Spinal cord (tissue), 10 donors: ENCODE measurements at places on chromosomes 5 and 9. TPM values are rescaled to one million over a fixed set of nuclear protein-coding genes. Genes with fewer than 3 reads are reported as not detected.
A peak's percentile ranks its signal among the peaks of the same experiment; 100 is the strongest.

Gene ORM2
- not detected for total RNA-seq

Gene EFNA5
- total RNA-seq: 11.7 TPM

Gene GPR150
- total RNA-seq: 0.06 TPM

Gene CXCL14
- 13.0 TPM for total RNA-seq

Gene PCDHA10
- 4.6 TPM for total RNA-seq

Gene CNTNAP3
- total RNA-seq: 21.3 TPM

Gene PDE6A
- total RNA-seq: 0.44 TPM

Gene SNCB
- total RNA-seq: 13.6 TPM

DNA sequence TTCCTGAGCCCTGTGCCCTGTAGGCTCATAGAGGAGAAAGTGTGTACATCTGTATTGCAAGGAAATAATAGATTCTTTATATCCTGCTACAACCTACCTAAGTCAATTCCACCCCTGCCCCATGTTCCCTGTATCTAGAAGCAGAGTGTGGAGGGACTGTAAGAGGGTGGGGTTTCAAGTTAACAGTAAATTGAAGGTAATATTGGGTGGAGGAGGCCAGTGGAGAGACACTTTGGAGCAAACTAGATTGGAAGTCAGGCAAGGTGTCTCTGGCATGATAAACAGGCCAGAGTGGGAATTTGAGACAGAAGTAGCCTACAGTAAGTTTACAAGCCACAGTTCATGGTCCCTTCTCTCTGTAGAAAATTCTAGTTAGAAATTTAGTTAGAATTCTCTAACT is 2.3 kb upstream of the HEMGN start:
- DNase-seq: no peak
- H3K27ac ChIP-seq: no peak overlapping the region
- peaks cover 2% of the 10 kb centered on the region for H3K4me1 ChIP-seq
- H3K27me3 ChIP-seq: peaks cover 31% of the 10 kb centered on the region
- H3K4me3 ChIP-seq: no peak overlapping the region

- no peaks in the 10 kb centered on the region for H3K4me1 ChIP-seq
- DNase-seq: no peak
- no peaks in the 10 kb centered on the region for H3K27me3 ChIP-seq
- H3K4me3 ChIP-seq: no peak overlapping the region
- peaks cover 48% of the 10 kb centered on the region for H3K36me3 ChIP-seq
These were observed 21.7 kb downstream of the GPRIN1 start for GRCh38 chr5:176588297-176588696.

DNA sequence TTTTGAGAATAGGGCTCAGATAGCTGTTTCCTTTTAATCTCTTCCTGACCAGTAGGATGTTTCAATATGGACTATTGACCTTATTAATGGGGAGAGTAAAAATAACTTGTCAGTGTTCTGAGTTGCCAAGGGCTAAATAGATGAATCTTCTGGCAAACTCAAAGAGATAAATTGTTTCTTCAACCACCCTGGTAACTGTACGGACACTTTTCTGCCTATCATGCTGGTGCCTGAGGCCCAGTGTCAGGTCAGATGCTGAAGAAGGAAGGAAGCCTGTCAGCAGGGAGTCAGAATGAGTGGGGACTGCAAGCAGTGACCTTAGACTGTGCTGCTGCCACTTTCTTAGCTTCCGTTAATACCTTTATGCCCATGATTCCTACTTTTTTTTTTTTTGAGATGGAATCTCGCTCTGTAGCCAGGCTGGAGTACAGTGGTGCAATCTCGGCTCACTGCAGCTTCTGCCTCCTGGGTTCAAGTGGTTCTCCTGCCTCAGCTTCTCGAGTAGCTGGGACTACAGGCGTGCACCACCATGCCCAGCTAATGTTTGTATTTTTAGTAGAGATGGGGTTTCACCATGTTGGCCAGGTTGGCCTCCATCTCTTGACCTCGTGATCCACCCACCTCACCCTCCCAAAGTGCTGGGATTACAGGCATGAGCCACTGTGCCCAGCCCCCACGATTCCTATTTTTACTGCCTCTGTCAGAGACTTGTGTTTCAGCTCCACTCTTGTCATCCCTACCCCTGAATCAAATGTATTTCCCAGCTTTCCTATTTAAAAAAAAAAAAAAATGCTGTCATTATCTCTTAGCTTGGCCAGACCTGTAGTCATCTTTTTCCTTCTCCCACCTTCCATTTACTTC is 33.7 kb downstream of the TGFBR1 start:
- no peak overlapping the region for H3K4me3 ChIP-seq
- no peak overlapping the region for H3K27ac ChIP-seq
- H3K4me1 ChIP-seq: no peaks in the 10 kb centered on the region

DNA sequence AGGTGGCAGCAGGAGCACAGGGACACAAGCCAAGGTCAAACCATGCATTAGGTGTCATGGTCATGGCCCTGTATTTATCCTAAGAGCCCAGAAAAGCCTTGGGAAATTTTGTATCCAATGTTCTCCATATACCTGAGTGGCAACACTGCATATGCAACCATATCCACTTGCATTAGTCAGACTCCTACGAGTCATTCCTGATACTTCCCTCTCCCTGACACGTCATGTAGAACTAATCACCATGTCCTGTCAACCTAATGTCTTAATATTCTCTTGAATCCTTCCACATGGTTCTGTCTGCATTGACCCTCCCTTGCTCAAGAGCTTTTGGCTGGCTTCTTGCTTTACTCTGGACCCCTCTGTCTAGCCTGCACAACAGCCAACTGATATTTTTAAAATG is 9.4 kb downstream of the SCGB3A2 start:
- no peaks in the 10 kb centered on the region for H3K27me3 ChIP-seq
- no peak overlapping the region for H3K4me3 ChIP-seq
- no peaks in the 10 kb centered on the region for H3K4me1 ChIP-seq
- no peaks in the 10 kb centered on the region for H3K36me3 ChIP-seq

DNA sequence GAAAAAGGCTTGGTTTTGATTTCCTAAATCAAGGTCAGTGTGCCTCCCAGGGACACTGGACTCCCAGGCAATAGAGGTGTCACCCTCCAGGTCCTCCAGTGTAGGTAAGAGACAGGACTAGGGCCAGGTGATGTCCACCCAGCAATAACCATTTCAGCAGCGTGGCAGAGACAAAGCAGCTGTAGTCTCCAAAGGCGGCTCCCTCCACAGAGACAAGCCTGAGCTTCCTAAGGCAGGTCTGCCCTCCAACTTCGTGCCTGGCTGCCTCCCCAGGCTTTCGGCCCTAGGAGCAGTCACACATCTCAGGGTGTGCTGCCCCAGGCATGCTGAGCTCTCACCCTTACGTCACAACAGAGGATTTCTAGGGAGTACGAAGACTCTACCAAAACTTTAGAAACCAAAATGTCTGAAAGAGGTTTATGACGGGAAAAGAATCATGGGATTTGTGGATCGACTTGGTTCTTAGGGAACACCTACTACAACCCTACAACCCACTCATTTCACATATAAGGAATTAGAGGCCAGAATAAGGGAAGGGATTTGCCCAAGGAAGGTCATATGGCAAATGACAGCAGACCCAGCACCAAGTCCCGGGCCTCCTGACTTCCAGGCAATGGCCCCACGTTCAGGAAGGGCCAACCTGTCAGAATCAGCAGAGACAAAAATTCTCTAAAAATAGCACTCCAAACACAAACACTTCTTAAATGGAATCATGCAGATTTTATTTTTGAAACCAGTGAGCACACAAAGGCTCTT is 105.5 kb downstream of the KLHL3 start:
- H3K36me3 ChIP-seq: peaks cover 10% of the 10 kb centered on the region
- peaks cover 6% of the 10 kb centered on the region for H3K4me1 ChIP-seq
- H3K27ac ChIP-seq: no peak overlapping the region
- no peaks in the 10 kb centered on the region for H3K27me3 ChIP-seq
- DNase-seq: no peak

- H3K27me3 ChIP-seq: no peaks in the 10 kb centered on the region
- H3K4me1 ChIP-seq: no peaks in the 10 kb centered on the region
- H3K27ac ChIP-seq: no peak overlapping the region
- DNase-seq: no peak
- H3K4me3 ChIP-seq: no peak overlapping the region
- H3K36me3 ChIP-seq: no peaks in the 10 kb centered on the region
These were observed 173.3 kb downstream of the SPATA31D1 start for GRCh38 chr9:82161876-82162275.

GRCh38 chr5:73422164-73422563 is 26.4 kb downstream of the FOXD1 start:
- no peaks in the 10 kb centered on the region for H3K36me3 ChIP-seq
- H3K27ac ChIP-seq: no peak overlapping the region
- DNase-seq: no peak
- peaks cover 20% of the 10 kb centered on the region for H3K4me1 ChIP-seq
- H3K27me3 ChIP-seq: peaks cover 84% of the 10 kb centered on the region

DNA sequence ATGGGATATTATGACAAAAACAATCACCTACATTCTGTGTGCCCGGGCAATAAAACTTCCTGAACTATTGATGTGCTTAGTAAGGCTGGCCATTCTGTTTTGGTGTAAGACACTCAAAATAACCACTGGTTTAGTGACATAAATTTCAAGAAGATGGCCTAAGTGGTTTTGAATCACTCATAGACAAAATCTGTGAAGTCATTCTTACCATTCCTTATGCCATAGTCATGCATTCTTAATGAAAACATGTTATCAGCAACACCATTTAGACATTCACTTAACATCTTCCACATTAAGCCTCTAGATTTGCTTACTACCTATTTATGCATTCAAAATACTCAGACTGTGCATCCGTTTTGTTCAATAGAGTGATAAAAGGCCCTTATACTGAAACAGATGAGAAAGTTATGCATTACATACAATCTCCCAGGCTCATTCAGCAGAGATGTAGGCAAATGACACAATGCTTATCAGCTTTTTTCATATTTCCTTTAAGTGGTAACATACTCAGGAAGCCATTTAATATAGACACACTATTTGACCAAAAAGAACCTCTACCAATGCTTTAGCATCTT is 848.8 kb upstream of the DMAC1 start:
- H3K36me3 ChIP-seq: peaks cover 7% of the 10 kb centered on the region
- DNase-seq: no peak
- H3K4me1 ChIP-seq: peaks cover 9% of the 10 kb centered on the region
- no peaks in the 10 kb centered on the region for H3K27me3 ChIP-seq

GRCh38 chr5:3784854-3785253 is 189.2 kb downstream of the IRX1 start:
- no peak overlapping the region for H3K27ac ChIP-seq
- DNase-seq: no peak
- H3K36me3 ChIP-seq: no peaks in the 10 kb centered on the region
- H3K4me3 ChIP-seq: no peak overlapping the region
- no peaks in the 10 kb centered on the region for H3K4me1 ChIP-seq

- no peaks in the 10 kb centered on the region for H3K36me3 ChIP-seq
- DNase-seq: no peak
- H3K27ac ChIP-seq: no peak within 1 kb of the TSS
- peak within 1 kb of the TSS; percentile 43 for H3K4me3 ChIP-seq
- peaks cover 29% of the 10 kb centered on the region for H3K4me1 ChIP-seq
These were observed at the start of gene ISL1 for GRCh38 chr5:51383131-51384121. Gene ISL1, plus strand, starts transcription at chr5:51383448. Its CDS starts 224 bp downstream, at chr5:51383672.

GRCh38 chr5:68711293-68712200 is 382.3 kb upstream of the SLC30A5 start:
- H3K36me3 ChIP-seq: no peaks in the 10 kb centered on the region
- no peaks in the 10 kb centered on the region for H3K27me3 ChIP-seq
- DNase-seq: no peak
- peaks cover 2% of the 10 kb centered on the region for H3K4me1 ChIP-seq
- H3K27ac ChIP-seq: no peak overlapping the region
- no peak overlapping the region for H3K4me3 ChIP-seq

DNA sequence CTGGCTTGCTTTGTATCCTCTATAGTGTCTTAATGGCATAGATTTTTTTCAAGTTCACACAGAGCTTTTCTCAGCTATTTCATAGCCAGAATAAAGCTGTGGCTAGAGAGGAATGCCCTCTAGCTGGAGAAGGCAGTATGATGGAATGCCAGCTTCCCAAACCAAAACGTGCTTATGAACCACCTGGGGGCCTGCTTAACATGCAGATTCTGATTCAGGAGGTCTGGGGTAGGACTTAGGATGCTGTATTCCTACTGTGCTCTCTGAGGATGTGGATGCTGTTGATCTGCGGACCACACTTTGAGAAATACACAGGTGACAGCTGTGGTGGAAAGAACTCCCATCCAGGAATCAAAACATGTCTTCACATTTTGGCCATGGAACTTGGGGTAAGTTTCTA is 49.9 kb upstream of the DPYSL3 start:
- no peak for DNase-seq
- no peak overlapping the region for H3K27ac ChIP-seq
- no peaks in the 10 kb centered on the region for H3K36me3 ChIP-seq
- peaks cover 8% of the 10 kb centered on the region for H3K4me1 ChIP-seq
- H3K4me3 ChIP-seq: no peak overlapping the region
- no peaks in the 10 kb centered on the region for H3K27me3 ChIP-seq

DNA sequence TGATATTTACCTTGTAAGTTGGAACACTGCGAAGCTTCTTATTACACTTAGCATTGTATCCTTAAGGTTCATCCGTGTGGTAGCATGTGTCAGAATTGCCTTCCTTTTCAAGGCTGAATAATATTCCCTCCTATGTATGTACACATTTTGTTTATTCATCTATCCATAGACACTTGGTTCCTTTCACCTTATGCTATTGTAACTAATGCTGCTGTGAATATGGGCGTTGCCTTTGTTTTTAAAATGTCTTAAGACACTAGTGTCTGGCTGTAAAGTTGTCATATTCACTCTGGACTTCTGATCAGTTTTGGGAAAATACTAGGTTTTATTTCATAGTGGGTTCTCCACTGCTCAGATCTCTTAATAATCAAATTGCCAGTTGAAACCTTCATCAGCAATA is 383.3 kb upstream of the PRR16 start:
- no peak overlapping the region for H3K4me3 ChIP-seq
- no peaks in the 10 kb centered on the region for H3K27me3 ChIP-seq
- no peak overlapping the region for H3K27ac ChIP-seq
- H3K4me1 ChIP-seq: no peaks in the 10 kb centered on the region
- no peaks in the 10 kb centered on the region for H3K36me3 ChIP-seq

- H3K4me1 ChIP-seq: no peaks in the 10 kb centered on the region
- no peak overlapping the region for H3K27ac ChIP-seq
- H3K4me3 ChIP-seq: no peak overlapping the region
- no peak for DNase-seq
- H3K27me3 ChIP-seq: no peaks in the 10 kb centered on the region
These were observed 7.4 kb upstream of the ADAM19 start for GRCh38 chr5:157582731-157583620.

GRCh38 chr5:172647352-172648012 is 6.4 kb downstream of the NEURL1B start:
- no peak for DNase-seq
- H3K36me3 ChIP-seq: peaks cover 15% of the 10 kb centered on the region
- no peak overlapping the region for H3K4me3 ChIP-seq
- no peak overlapping the region for H3K27ac ChIP-seq

- H3K4me1 ChIP-seq: peaks cover 4% of the 10 kb centered on the region
- no peak for DNase-seq
- no peaks in the 10 kb centered on the region for H3K27me3 ChIP-seq
- no peak overlapping the region for H3K27ac ChIP-seq
These were observed 47.0 kb upstream of the TGFBR1 start for GRCh38 chr9:99057665-99058625.

DNA sequence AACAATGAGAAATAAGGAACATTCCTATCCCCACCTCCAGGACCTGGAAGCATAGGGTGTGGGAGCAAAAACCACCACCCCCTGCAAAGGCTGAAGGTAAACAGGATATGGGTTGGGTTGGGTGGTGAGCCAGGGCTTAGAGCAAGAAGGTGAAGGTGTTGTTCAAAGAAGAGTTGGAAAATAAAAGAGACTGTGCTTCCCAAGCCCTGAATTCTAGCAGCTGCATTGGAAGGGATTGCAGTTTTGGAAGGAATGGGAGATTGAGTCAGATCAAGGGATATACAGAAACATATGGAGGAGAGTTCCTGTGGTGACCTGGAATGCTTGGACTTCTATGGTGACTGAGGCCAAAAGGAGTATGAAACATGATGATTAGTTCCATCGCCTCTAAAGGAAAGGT is 24.7 kb upstream of the MTAP start:
- H3K36me3 ChIP-seq: no peaks in the 10 kb centered on the region
- H3K27me3 ChIP-seq: no peaks in the 10 kb centered on the region
- H3K4me1 ChIP-seq: no peaks in the 10 kb centered on the region
- H3K27ac ChIP-seq: no peak overlapping the region
- no peak for DNase-seq
